Heart left ventricle (tissue), 16 donors: ENCODE measurements at places on chromosomes 13 and 19. TPM values are rescaled to one million over a fixed set of nuclear protein-coding genes. Genes with fewer than 3 reads are reported as not detected.

GRCh38 chr13:95003019-95003813 lies 290.9 kb upstream of the SOX21 start:
- DNase-seq = no peak

FUT2 gene
- not detected for total RNA-seq

DNA sequence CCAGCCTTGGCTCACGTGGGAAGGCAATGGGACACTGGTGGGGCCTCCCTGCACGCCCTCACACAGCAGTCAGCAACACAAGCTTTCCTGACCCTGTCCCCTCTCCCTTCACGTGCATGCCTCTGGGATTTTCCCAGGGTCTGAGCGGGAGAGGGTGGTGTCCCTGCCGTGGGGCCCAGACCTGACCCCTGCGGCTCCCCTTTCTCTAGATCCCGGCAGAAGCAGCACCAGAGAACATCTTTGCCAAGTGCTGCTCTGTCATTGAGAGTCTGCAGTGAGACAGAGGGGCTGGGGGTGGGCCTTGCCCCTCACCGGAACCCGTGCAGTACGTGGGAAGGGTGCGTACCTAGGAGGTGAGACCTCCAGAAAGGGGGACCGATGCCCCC lies 12.6 kb downstream of the KHSRP start:
- no peak for DNase-seq

DNA sequence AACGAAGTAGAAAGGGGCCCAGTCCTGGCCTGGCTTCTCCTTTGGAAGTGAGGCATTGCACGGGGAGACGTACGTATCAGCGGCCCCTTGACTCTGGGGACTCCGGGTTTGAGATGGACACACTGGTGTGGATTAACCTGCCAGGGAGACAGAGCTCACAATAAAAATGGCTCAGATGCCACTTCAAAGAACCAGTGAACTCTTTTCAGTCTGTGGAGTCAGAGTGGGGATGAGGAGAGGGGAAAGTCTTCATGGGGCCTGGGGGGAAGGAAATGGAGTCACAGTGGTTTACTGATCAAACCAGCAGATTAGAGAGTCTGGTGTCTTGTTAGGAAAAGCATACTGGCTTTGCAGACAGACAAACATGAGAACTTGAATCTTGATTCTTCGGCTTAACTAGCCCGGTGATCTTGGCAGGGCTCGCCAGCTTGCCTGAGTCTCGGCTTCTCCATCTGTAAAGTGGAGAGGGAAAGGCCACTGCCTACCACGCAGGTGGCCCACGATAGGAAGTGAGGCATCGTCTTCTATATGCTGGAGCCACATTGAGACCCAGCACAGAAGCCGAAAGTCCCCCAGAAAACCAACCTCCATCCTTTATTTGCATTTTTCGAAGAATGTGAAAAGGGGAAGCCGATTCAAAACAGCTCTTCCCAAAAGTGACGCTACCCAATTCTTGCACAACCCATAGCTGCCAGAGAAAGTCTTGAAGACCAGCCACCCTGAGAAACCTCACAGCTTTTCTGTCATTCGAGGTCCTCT lies at the start of gene FFAR1:
TSS of gene FFAR1 (plus strand) at position 732 of the 759 bp plus-strand sequence. CDS start 3,650 bp downstream, outside the sequence.
- DNase-seq = peak; percentile 37

DNA sequence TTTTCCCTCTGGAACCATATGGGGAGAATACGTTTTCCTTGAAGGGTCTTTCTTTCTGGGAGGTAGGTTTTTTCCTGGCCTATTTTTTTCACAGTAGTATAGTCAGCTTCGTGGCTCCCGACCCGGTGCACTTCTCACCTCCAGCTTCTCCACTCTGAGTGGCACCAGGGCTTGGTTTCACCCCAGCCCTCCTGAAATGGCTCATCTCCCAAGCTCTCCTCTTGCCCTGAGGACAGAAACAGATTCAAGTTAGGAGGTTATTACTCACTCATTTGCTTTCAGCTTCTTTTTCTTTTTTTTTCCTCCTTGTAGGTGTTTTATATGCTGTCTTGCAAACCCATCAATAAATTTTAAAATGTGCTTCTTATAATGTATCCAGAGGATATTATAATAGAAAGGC lies 199.3 kb downstream of the RFC3 start:
- no peak for DNase-seq

DNA sequence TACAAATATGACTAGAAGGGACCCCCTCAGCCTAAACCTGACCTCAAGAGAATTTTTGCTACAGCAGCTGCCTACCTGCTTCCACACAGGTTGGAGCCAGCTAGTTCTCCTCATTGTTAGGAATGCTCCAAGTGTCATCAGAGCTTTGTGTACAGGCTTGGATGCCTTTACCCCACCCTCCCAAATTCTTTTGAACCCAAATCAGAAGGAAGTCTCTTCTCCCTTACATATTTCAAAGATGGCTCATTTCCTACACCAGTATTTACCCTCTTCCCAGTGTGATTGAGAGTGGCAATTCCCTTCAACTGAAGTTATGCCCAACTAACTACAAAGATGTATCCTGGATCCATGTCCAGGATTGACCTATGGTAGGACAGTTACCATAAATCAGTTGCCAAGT lies 323.2 kb downstream of the OXGR1 start:
- no peak for DNase-seq

DNA sequence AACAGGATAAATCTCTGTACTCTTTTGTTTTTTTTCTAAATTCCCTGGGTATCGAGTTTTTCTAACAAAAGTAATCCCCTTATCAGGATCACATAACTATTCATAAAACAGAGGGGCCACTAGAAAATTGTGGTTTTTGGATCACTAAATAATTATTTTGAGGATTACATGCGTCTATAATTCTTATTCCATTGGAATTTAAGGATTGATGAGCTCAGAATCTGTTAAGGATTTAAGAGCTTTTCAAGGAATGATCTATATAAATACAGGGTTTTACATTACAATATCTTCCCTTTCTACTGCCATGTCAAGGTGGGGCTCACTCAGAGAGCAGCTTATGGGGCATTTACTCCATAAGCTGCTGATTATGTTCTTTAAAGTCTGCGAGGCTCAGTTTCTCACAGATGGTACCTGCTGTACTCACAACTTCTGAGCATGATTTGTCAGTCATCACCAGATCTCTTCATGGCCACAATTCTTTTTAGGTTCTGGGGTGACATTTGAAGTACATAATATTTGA lies 449.8 kb downstream of the PCDH17 start:
- no peak for DNase-seq

- no peak for DNase-seq
These were observed 31.2 kb downstream of the BTBD2 start for GRCh38 chr19:1984357-1984756.

ELSPBP1 gene
- not detected for total RNA-seq

- peak; percentile 75 for DNase-seq
These were observed at the start of gene CLEC11A for GRCh38 chr19:50723069-50723468. TSS of gene CLEC11A (plus strand) at chr19:50723364. CDS start at chr19:50723526, 162 bp downstream.

GPC5 gene
- 1.6 TPM for total RNA-seq

TEKTIP1 gene
- 1.1 TPM for total RNA-seq

- DNase-seq = no peak
These were observed 8.6 kb downstream of the PDX1 start for GRCh38 chr13:27928353-27928804.

- DNase-seq = no peak
These were observed 50.0 kb upstream of the CEACAM21 start for GRCh38 chr19:41525989-41526388.

DNA sequence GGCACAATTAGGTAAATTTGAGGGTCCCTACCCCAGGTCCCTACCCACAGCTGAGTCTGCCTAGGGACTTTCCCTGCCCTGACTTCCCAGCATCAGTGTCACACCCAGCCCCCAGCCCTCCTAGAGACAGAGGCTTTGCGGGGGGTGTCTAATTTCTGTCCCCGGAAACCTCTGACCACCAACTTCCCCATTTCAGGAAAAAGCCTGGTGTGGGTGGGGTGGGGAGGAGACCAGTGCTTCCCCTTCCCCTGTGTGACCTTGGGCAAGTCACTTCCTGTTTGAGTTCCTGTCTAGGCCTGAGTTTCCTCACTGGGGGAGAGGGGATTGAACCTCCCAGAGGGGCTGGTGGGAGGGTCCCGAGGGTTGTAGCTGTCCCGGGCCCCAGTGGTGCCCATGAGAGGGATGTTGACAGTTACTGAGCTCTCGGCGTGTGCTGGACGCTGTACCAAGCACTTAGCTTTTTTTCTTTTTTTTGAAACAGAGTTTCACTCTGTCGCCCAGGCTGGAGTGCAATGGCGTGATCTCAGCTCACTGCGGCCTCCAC lies 7.9 kb downstream of the VASP start:
- peak; percentile 70 for DNase-seq

DNA sequence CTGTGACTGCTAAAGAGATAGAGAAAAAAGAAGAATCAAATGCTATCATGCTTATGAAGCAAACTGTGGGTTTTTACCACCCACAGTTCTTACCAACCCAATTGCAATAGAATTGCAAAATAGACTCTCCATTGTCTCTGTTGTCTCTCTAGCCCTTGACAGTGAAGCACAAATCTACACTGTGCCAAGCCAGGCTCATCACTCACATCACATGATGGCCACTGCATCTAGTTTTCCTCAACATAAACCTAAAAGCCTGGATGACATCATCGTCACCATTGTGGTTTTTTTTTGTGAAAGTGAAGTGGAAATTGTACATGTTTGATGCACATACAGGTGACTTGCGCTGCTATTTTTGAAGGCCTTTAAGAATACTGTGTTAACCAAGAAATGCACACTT lies 56.1 kb downstream of the KL start:
- DNase-seq = no peak

C13orf42 gene
- total RNA-seq = not detected

BEST2 gene
- not detected for total RNA-seq

- no peak for DNase-seq
These were observed 1890.9 kb downstream of the PCDH9 start for GRCh38 chr13:65339241-65339640.

DNA sequence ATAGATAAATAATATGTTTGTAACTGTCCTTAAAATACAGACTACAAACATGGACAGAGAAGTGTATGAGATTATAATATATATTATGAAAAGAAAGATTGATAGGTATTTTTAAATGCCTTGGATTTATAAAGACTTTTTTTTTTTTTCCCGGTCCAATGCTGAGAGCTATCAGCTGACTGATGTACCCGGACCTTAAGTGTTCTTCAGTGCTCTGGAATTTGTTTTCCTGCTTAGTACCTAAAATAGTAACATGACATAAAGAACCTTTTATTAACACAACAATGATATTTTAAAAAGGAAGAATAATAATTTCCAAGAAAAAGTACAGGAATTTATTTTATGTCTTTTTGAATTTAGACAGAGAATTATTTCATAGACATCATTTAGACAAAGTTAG lies 795.5 kb upstream of the PCDH9 start:
- no peak for DNase-seq

TDRD12 gene
- total RNA-seq = 0.10 TPM
